Parietal lobe (tissue), 2 donors: ENCODE measurements at places on chromosomes 16 and 17. TPM values are rescaled to one million over a fixed set of nuclear protein-coding genes. Genes with fewer than 3 reads are reported as not detected.

The MED1 gene
- total RNA-seq, result 41.0 TPM

The MC1R gene
- total RNA-seq, result 10.3 TPM

The RHOT1 gene
- 124 TPM for total RNA-seq

The ZNF207 gene
- total RNA-seq, result 245 TPM

The NQO1 gene
- total RNA-seq, result 4.4 TPM

The AP2B1 gene
- total RNA-seq, result 190 TPM
